Activated naive CD8-positive, alpha-beta T cell treated with anti-CD3 and anti-CD28 coated beads for 36 hours (primary cell): ENCODE measurements at places on chromosomes 3 and 15.

- DNase-seq = no peak
Observed at GRCh38 chr3:176794406-176794805, 402.9 kb downstream of the TBL1XR1 start.

- DNase-seq = no peak
Observed at GRCh38 chr3:170137986-170138385, 43.5 kb downstream of the PHC3 start.

- no peak for DNase-seq
Observed at GRCh38 chr15:68497206-68497910, 65.4 kb upstream of the ITGA11 start.

- DNase-seq = no peak
Observed at GRCh38 chr3:50509715-50510114, 6.3 kb upstream of the CACNA2D2 start.

DNA sequence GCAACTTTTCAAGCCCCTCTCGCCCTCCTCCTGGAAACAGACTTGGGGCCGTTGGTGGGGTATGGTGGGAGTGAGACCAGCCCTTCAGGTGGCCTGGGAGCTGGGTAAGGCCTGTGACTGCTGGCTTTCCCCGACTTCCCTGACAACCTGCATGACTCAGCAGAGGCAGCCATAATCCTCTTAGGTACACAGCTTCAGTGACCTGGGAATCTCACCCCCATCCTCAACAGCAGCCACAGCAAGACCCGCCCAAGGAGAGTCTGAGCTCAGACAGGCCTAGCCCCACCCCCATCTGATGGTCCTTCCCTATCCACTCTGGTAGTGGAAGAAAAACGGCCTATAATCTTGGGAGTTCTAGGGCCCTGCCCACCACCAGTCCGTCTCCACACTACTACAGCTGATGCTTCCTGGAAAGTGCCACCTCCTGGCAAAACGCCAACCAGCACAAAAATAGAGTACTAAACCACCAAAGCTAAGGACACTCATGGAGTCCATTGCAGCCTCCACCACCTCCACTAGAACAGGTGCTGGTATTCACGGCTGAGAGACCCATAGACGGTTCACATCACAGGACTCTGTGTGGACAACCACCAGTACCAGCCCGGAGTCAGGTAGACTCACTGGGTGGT lies 13.1 kb upstream of the SLC27A2 start:
- DNase-seq = no peak

DNA sequence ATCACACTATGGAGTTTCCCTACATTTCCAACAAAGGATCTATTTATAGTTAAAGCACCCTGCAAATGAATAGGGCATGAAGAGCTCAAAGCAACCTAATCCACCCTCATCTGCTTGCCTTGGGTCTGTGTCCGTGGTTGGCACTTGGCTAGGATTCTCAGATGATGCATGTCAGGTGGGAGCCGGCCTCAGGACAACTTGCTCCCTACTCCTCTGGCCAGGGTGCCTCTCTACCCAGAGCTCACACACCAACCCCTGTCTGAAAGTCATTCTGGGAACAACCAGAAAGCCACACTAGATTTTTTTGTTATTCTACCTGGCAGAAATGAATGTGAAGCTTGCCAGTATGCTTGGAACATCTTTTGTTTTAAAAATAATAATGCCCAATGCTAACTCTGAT lies 13.2 kb downstream of the ARHGEF3 start:
- DNase-seq = no peak

GRCh38 chr3:191781044-191781443 lies 320.1 kb downstream of the PYDC2 start:
- no peak for DNase-seq

DNA sequence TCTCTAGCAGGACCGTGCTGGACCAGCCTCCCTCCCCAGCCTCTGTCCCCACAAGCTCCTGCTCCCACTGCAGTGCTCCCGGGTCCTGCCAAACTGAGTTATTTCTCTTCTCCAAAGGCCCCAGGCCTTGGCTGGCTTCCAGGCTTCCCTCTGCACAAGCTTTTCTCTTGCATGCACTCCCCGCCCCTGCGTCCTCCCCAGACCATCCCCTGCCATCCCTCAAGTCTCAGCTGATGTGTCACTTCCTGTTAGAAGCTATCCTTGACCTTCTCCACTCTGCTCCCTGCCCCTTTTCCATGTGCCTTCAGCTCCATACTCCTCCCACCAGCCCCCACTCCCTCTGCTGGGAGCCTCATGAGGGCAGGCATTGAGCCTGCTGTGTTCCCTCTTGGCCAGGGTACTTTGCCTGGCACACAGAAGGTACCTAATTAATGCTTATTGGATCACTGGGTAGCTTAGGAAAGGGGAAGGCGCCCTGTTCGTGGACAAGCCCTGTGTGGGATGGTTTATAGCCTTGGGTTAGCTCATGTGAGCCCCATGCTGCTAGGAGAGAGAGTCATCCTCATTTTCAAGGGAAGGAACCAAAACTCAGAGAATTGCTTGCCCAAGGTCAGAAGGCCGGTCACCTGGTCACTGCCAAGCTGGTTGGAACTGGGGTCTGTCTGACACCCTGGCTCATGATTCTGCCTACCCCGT lies 56.4 kb downstream of the FEM1B start:
- DNase-seq = no peak

DNA sequence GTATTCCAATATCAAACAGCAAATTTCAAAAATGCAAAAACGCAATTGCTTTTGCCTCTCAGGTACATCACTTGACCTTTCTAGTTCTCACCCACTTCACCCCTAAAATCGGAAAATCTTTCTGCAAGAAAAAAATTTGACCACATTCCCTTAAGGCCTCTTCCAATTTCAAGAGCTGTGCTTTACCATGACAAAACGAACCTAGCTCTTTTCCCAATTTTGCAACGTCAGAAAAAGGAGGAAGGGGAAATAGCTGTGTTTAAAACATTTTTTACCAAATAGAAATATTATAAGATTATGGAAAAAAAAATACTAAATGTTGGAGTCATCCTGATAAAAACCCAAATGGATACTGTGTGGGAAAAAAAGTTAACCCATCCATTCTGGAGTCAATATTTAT lies 1.1 kb upstream of the NR2C2 start:
- no peak for DNase-seq

GRCh38 chr3:141853629-141854168 lies 22.7 kb upstream of the ATP1B3 start:
- no peak for DNase-seq

GRCh38 chr3:188643736-188644135 lies 489.8 kb downstream of the LPP start:
- no peak for DNase-seq

GRCh38 chr3:103767635-103768034 lies 1332.8 kb downstream of the ZPLD1 start:
- no peak for DNase-seq

GRCh38 chr3:197430934-197431333 lies 124.8 kb downstream of the BDH1 start:
- DNase-seq = no peak

GRCh38 chr3:122902326-122902725 lies 107.5 kb downstream of the SLC49A4 start:
- no peak for DNase-seq

DNA sequence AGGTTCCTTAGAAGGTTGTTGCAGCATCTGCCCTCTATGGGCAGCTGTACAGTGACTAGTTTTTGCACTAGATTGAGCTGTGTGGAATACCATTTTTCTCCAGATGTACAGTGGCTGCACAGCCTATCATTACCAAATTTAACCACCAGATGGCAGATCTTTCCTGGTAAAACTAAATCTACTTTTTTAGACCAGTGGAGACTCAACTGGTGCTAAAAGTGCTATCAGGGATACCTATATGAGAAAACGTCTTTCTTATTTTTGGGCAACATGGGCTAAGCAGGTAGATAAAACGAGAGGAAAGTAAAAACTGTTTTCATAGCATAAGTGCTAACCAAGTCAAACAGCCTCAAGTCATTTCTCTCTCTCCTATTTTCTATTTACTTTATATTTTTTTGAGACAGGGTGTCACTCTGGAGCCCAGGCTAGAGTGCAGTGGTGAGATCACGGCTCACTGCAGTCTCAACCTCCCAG lies 21.2 kb downstream of the IGSF10 start:
- DNase-seq = no peak
